ENCODE measurements at places on chromosomes 12 and 14.

- no peak for DNase-seq
Observed at GRCh38 chr14:50345846-50346422, 33.8 kb downstream of the DMAC2L start.

- no peak for DNase-seq
Observed at GRCh38 chr14:54818201-54819133, 84.2 kb downstream of the GCH1 start.

DNA sequence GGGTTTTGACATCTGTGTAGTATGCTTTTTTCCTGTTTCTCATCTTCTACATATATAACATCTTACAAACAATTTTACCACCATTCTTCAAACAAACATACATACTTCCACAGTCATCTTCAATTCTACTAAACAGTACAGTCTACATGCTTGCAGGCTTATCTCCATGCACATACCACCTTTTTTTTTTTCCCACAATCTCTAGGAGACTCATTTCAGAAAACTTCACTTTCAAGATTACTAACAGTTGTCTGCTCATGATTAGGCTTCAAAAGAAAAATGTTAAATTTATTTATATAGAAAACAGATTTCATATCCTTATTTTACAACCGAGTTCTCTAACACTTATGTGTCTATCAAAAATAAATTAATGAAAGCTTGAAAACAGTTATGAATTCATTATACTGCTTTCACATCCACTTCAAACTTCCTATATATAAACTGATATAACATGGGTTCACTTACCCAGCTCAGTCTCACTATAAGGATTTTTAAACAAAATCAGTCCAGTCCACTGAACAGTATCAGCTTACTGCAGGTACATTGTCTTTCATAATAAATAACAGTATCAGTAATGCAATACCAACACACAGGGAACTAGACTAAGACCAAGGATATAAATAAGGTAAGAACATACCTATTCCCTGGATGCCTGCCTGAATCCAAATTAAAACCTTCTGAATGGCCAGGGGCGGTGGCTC is 42.5 kb downstream of the LRP6 start:
- DNase-seq: no peak

DNA sequence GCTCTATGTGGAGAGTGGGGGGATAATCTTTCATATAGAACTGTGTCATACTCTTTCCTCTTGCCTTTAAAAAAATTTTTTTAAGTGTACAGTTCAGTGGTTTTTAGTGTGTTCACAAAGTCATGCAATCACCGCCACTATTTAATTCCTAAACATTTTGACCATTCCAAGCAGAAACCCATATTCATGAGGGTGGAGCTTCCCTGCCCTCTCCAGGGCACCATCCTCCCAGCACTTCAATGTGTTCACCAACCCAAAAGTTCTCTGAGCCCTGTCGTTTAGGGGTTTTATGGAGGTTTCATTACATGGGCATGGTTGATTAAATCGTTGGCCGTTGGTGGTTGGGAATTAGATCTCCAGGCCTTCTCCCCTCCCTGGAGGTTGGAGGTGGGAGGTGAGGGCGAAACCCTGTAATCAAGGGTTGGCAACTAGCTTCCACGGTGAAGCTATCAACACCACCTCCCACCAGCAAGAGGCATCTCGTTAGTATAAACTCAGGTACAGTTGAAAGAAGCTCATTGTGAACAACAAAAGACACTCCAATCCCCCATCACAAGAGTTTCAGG is 42.8 kb upstream of the WNK1 start:
- DNase-seq: no peak

DNA sequence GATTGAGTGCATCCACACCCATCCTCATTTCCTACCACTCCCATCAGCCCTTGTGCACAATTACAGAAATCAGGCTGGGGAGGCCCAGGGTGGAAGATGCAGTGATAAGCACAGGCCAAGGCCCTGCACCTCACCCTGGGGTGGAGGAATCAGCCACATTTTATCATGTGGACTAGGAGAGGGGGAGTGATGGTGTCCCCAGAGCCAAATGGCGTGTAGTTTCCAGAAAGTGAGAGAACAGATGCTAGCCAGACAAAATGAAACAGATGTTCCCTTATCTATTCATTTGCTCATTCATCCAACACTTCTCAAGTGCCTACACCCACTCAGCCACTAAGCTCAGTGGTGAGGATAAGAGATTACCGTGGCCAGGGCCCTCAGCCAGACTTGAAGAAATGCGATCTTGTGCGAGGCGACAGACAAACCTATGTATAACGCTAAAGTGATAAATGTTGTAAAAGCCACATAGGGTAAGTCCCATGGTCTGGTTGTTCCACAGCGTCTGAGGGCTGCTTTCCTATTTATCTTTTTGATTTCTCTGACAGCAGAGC is 93.6 kb downstream of the STAB2 start:
- DNase-seq: no peak

GRCh38 chr12:108594-108993 is 42.0 kb downstream of the IQSEC3 start:
- peak; percentile 48 for DNase-seq

DNA sequence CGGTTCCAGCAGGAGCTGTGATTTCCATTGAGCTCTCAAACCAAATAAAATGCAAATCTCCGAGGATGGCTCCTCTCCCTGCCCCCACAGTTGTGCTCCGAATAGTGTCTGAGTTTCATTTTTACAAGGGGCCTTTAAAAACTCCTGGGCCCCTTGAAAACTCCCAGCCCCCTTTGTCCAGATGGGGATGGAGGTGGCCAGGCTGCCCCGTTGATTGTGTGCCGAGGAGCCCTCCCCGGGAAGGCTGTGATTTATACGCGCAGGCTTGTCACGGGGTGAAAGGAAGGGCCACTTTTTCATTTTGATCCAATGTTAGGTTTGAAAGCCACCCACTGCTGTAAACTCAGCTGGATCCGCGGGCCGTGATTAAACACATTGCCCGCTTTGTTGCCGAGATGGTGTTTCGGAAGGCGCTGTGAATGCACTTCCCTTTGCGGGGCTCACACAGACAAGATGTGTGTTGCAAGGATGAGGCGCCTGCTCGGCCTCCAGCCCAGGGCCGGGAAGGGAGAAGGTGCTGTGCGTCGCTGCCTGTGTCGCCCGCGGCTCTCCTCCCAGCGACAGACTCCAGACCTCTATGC is 98.8 kb downstream of the TMEM132C start:
- peak; percentile 27 for DNase-seq

DNA sequence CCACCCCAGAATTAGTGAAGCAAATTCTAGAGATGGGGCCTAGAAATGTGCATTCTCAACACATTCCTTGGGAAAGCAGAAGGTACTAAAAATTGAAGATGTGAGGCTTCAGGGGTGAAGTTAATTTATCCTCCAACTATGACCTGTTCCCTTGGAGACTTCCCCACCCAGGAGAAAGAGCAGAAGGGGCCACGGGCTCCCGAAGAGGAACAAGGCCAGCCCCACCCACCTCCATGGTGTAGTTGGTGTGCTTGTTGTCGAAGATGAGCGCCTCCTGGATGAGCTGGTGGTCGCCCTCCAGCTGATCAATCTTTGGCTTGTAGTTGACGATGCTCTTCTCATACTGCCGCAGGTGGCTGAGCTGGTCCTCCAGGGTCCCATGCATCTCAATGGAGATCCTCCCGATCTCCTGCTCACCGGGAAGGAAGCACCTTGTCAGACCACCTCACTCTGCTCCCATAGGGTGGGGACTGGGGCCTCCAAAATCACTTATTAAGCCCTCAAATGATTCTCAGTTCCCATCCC is 87.8 kb upstream of the ZFP36L1 start:
- DNase-seq: no peak

DNA sequence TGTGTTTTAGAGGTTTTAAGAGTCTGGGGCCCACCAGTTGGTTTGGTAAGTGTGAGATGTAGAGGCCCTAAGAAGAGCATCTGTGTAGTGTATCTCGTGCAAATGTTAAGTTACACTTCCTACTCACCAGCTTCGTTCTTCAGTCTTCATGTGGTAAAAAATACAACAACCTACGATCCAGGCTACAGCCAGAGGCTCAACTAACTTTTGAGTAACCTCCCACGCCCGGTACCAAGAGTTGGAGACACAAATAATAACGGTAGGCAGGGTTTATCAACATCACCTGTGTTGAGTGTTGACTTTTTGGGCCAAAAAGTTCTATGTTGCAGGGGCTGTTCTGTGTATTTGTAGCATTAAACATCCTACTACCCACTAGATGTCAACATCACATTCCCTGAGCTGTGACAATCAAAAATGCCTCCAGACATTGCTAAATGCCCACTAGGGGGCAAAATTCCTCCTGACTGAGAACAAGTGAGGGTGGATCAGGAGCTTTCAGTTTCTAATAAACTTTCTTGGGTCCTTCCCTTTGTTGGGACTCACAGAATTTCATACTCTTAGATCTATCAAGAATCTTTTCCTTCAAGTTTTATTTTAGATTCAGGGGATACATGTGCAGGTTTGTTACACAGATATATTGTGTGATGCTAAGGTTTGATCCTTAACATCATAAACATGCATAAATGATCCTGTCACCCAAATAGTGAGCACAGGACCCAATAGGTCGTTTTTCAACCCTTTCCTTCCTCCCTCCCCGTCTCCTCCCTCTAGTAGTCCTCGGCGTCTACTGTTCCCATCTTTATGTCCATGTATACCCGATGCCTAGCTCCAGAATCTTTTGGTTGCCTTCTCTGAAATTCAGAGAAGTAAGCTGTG is 94.7 kb downstream of the SLC2A13 start:
- peak; percentile 88 for DNase-seq

DNA sequence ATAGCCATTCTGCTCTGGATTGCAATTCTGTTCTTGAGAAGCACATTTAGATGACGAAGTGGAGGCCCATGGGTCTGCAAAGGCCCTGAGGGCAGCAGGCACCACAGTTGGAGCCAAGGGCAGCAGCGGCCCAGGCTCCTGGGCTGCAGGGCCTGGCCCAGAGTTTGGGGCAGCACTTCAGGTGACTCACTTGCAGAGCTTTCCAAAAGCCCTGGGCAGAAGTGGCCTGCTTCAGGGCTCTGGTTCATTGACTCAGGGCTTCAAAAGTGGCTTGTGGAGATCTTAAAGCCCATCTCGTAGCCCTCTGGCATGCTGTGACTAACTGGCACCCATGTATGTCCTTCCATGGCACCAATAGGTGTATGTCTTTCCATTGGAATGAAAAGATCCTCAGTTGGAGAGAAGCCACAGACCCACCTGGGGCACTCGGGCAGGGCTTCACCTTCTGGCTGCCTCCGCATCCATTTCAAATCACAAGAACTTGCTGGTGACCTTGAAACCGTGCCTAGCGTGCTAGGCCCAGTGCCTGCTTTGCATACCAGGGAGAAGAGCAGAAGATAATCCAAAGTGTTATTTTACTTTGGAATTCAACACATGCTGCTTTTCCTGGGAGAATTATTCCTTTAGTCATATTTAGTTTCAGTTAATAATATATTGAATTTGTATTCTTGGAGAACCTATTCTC is 106.7 kb downstream of the PRMT8 start:
- DNase-seq: no peak

GRCh38 chr14:68955164-68955850 is 23.8 kb downstream of the ACTN1 start:
- no peak for DNase-seq

GRCh38 chr12:126419131-126419530 is 1353.9 kb downstream of the AACS start:
- DNase-seq: no peak

DNA sequence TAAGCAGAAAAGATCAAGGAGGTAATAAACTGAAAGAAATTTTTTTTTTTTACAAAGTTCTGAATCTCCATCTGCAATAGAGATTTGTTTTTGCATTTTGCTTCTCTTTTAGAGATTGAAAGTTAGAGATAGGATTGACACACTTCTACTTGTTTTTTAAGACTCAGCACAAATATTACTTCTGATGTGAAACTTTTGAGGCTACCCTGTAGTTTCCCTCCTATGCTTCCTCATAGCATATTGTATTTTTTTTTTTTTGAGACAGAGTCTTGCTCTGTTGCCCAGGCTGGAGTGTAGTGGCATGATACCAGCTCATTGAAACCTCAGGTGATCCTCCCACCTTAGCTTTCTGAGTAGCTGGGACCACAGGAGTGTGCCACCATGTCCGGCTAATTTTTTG is 32.1 kb upstream of the SGPP1 start:
- no peak for DNase-seq

GRCh38 chr14:82309199-82309598 is 775.5 kb upstream of the SEL1L start:
- no peak for DNase-seq

- no peak for DNase-seq
Observed at GRCh38 chr14:75630695-75631452, 29.8 kb downstream of the ERG28 start.

GRCh38 chr12:20142316-20142715 is 226.0 kb upstream of the PDE3A start:
- DNase-seq: no peak

GRCh38 chr12:130161261-130162243 is 712 bp upstream of the FZD10 start:
- DNase-seq: no peak

DNA sequence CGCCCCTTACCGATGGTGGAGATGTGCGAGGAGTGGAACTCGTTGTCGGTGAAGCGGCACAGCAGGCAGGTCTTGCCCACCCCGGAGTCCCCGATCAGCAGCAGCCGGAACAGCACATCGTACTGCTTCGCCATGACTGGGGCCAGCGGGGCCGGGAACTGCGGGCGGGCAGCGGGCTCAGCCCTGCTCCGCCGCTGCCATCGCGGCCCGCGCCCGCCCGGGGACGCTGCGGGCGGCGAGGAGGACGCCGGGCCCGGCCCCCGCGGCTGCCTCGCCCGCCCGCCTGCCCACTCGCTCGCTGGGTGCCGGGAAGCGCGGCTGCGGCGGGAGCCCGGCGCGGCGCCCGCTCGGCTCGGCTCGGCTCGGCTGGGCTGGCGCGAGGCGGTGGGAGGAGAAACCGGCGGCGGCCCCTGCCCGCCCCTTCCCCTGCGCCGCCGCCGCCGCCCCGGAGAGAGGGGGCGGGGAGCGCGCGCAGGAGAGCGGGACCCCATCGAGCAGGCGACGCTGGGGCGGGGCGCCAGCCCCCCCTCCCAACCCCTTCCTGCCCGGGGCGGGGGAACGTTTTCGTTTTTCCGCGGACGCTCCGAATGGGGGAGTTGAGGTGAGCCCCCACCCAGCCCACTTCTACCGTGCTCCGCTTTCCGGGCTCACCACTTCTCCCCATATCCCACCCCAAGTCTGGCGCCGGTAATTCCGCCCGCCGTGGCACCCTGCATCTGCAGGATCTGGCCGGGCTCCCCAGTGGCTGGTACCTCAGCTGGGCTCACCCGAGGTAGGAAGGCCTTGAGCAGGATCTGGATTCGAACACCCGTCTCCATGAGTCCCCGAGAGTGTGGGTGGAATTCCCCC is at the start of gene RAB15:
Gene RAB15 (minus strand): TSS at position 394 of the 849 bp plus-strand sequence. CDS start 260 bp downstream, at position 134.
- DNase-seq: peak; percentile 55

GRCh38 chr12:104596134-104596799 is 139.5 kb downstream of the CHST11 start:
- no peak for DNase-seq

GRCh38 chr12:27178723-27179399 is 65.2 kb upstream of the STK38L start:
- no peak for DNase-seq
